HS-5 (cell line): ENCODE measurements at places on chromosomes 16 and 17.

- DNase-seq: no peak
Measured at GRCh38 chr16:46688101-46688653, 801 bp downstream of the VPS35 start.

- DNase-seq: no peak
Measured at GRCh38 chr17:50570032-50570431, 9.5 kb downstream of the CACNA1G start.

DNA sequence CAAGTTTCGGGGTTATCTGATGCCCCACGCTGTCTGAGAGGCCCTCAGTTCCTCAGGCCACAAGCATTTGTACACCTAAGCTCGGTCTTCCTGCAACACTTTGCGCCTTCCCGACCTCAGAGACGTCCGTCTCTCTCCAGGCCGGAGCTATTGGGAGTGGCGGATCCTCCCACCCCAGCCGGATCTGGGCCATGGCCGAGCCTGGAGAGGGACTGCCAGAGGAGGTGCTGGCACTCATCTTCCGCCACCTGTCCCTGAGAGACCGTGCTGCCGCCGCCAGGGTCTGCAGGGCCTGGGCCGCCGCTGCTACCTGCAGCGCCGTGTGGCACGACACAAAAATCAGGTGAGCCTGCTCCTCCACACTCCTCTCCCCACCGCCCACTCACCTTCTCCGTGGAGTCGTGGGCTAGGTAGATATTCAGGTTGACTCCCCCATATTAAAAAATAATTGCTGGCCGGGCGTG is 1.9 kb downstream of the FBXL8 start:
- no peak for DNase-seq

- no peak for DNase-seq
Measured at GRCh38 chr16:50602126-50602525, 53.9 kb downstream of the NKD1 start.

- DNase-seq: no peak
Measured at GRCh38 chr17:64441772-64442540, 7.0 kb upstream of the MILR1 start.

DNA sequence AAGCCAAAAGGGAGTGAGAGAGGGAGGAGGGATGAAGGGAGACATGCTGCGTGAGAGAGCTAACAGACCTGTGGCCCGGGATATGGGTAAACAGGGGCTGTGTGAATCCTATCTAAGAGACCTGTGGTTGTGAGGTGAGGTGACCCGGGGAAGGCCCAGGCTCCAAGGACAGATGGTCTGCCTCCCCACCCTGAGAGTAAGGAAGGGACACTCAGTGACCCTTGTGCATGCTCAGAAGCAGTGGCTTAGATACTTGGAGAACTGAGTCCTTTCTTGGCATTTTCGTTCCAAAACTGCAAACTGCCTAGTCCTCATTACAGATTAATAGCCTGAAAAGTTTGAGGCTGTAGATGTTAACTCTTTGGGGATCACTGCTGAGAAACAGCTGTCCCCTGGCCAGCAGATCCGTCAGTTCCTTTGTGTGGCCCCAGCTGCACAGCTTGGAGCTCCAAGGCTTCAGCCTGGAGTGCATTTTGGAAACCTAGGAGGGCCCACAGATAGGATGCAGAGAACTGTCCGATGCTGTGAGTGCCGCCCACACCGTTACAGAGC is 121.6 kb downstream of the SMG6 start:
- DNase-seq: no peak

- no peak for DNase-seq
Measured at GRCh38 chr17:7634384-7634783, 4.4 kb downstream of the SHBG start.

- DNase-seq: no peak
Measured at GRCh38 chr17:13698832-13699231, 97.1 kb upstream of the HS3ST3A1 start.

GRCh38 chr16:29877266-29877961 is 14.4 kb upstream of the CDIPT start:
- no peak for DNase-seq

DNA sequence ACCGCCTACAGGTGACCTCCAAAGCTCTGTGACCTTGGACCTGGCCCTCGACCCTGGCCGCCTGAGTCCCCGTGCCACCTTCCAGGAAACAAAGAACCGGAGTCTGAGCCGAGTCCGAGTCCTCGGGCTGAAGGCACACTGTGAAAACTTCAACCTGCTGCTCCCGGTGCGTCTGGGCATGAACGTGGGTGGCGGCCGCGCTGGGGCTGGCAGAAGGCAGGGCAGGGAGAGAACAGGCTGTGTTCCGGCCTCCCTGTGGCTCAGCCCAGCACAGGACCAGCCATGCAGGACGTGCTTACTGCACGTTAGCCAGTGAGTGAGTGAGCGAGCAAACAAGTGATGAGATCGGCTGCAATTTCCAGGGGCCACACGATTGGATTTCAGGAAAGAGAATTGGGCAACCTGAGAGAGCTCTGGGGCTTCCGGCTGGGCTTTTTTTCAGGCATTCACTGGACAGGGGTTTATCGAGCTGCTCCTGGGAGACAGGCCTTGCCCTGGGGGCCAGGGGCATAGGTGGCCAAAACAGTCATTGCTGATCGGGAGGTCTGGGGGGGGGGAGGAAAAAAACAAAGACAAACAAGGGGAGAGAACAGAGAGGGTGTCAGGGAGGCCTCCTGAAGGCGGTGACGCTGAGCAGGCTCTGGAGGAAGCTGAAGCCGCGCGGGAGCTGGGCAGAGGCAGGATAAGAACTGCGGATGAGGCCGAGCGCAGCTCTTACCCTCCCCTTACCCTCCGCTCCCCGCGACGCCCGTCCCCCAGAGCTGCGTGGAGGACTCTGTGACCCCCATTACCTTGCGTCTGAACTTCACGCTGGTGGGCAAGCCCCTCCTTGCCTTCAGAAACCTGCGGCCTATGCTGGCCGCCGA is 16.9 kb downstream of the ITGAX start:
- DNase-seq: no peak
